ENCODE measurements at places on chromosomes 13 and 19. TPM values are rescaled to one million over a fixed set of nuclear protein-coding genes. Genes with fewer than 3 reads are reported as not detected.
A peak's percentile ranks its signal among the peaks of the same experiment; 100 is the strongest.

Gene LGALS7B
- not detected for total RNA-seq

Gene RNF225
- 0.35 TPM for total RNA-seq

Gene INSL3
- 6.8 TPM for total RNA-seq

Gene GPR183
- 45.1 TPM for total RNA-seq

Gene EBI3
- 0.27 TPM for total RNA-seq

Gene ADGRE2
- 0.42 TPM for total RNA-seq

Gene KIR3DL1
- total RNA-seq, result not detected

GRCh38 chr13:20105161-20105689 is 55.6 kb downstream of the GJA3 start:
- DNase-seq, result no peak

DNA sequence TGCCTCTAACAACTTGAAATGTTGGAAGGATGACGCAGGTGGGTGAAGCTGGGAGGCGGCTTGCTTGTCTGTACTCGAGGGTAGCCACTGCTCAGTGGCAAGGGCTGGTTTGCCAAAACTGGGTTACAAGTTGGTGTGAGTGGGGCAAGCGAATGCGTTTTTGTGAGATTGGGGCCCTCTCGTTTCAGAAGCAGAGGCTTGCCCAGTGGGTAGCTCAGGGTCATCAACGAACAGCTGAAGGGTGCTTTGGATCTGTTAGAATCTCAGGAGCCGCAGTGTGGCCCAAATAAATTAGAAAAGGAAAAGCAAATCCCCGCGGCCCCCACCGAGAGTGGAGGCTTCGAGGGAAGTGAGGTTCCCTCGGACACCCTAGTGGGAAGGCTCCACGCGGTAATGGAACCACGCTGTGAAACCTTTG is 7.3 kb downstream of the ATP4B start:
- no peak for DNase-seq

- DNase-seq, result no peak
Observed at GRCh38 chr13:92137520-92137919, 739.1 kb downstream of the GPC5 start.

GRCh38 chr13:33678906-33679657 is 138.9 kb upstream of the RFC3 start:
- peak; percentile 45 for DNase-seq

- no peak for DNase-seq
Observed at GRCh38 chr13:30587231-30587630, 30.5 kb upstream of the USPL1 start.

DNA sequence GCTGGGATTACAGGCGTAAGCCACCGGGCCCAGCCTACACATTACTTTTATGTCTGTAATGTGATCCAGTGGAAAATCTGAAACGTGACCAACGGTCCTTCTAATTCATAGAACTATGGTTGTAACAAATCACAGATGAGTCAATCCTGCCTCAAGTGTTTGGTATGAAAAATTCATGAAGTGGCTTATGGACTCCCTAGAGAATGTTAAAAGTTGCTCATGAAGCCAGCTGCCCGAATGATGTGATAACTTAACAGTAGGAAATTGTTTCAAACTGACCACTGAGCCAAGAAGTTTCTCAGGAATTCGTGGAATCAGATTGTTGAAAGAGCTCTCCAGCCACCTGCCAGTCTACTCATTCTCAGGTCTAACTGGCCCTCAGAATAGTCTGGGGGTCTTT is 59.4 kb upstream of the FARP1 start:
- no peak for DNase-seq

DNA sequence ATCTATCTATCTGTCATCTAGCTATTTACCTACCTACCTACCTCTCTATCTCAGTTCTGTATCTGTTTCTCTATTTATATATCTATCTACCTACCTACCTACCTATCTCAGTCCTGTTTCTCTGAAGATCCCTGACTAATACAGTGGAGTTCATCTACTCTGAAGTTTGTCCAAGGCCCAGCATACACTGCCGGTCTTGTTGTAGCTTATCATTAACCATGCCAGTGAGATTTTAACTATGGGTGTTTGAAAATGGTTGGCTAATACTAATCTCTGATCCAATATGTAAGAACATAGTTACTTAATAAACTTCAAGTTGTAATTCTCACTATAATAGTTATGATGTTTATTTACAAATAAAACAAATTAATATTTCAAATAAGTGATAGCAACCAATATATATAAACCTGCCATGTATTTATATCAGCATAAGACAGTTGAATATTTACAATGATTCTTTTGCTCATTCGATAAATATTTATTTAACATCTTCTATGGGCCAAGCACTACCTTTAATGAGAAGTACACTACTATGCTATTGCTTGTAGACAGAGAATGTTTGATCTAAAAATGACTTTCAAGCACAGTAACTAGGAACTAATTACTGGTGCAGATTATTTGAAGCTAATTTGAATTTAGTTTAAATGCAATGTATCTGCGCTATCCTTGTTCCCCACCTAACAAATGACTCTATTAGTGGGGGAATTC is 242.1 kb downstream of the KLF5 start:
- no peak for DNase-seq

DNA sequence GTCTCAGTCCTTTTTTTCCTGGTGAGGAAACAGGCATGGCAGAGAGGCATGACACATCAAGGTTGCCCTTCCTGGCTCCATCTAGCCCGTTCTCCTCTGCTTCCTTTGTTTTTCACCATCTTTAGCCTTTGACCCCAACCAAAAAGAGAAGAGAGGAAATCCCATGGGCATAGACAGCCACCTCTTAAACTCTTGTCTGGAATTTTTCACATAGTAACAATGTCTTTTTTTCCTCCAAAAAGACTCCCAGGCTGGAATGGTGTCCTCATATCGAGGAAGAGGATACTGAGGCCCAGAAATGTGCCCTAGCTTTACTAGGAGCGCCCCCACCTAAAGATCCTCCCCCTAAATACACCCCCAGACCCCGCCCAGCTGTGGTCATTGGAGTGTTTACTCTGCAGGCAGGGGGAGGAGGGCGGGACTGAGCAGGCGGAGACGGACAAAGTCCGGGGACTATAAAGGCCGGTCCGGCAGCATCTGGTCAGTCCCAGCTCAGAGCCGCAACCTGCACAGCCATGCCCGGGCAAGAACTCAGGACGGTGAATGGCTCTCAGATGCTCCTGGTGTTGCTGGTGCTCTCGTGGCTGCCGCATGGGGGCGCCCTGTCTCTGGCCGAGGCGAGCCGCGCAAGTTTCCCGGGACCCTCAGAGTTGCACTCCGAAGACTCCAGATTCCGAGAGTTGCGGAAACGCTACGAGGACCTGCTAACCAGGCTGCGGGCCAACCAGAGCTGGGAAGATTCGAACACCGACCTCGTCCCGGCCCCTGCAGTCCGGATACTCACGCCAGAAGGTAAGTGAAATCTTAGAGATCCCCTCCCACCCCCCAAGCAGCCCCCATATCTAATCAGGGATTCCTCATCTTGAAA is at the start of gene GDF15:
GDF15 (plus strand) TSS at position 484 of the 868 bp plus-strand sequence; CDS start at position 516, 32 bp downstream.
- peak; percentile 21 for DNase-seq

DNA sequence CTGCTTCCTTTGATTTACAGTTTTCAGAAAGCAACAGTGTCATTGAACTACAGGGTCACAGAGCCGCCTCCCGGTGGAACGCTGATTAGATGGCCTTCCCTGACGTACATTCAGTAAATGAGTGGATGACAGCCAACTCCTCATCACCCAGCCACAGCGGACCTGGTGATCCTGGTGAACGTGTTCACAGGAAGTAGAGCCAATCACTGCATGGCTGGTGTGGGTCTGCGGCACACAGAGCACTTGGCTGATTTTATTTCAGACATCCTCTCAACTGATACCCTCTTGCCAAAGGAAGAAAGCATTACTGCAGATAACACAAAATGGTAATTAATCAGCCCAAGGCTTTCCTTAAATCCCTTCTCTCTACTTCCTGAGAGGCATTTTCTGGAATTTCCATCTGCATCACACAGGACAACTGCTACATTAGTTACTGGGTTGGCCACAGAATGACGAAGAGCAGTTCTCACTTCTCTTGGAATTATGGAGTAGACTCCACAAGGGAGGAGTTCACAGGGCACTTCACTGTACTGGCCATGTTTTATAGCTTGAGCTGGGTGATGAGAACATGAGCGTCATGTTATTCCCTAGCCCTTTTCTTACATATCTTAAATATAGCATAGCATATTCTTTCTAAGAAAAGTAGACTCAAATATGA is 84.0 kb upstream of the SLC7A1 start:
- DNase-seq, result no peak

DNA sequence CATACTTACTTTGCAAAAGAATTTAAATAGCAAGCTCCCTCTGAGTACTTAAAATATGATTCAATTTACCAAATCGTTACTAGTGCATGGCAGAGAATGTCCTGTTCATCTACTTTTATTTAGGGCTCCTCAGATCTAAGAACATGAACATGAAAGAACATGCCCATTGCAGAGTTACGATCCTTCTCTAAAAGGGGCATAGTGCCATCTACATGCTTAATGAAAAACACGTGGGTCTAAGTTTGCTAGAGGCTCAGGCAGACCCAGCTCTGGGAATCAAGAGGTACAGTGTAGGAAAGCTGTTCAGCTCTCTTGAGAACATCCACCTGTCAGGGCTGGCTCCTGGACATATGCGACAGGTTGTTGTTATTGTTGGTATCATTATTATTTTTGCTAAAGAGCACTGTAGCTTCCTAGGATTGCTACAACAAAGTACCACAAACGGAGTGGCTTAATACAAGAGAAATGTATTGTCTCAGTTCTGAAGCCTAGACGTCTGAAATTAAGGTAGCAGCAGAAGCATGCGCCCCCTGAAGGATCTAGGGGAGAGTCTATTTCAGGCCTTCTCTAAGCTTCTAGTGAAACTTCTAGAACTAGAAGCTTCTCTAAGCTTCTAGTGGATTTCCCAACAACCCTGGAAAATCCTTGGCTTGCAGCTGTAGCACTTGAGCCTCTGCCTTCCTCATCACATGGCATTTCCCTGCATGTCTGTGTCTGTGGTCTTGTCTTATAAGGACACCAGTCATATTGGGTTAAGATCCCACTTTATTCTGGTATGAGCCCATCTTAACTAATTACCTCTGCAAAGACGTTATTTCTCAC is 133.9 kb downstream of the DCT start:
- DNase-seq, result peak; percentile 12

DNA sequence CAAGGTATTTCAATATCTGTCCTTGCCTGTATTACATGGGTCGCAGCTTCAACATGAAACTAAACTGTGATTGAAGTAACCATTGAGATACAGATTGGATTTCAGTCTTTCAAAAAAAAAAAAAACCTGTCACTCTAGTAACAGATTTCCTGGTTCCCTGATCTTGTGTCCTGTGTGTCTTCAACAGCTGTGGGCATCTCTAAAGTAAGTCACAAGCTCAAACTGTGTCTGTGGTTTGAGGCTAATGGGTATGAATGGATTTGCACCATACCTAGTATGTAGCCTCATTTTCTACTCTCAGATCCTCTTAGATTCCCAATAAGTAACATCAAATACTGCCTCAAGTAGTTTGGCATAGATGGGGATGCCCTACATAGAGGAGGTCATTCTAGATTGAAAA is 300.1 kb downstream of the COG6 start:
- no peak for DNase-seq

- DNase-seq, result no peak
Observed at GRCh38 chr13:99416411-99417121, 84.7 kb upstream of the TM9SF2 start.

DNA sequence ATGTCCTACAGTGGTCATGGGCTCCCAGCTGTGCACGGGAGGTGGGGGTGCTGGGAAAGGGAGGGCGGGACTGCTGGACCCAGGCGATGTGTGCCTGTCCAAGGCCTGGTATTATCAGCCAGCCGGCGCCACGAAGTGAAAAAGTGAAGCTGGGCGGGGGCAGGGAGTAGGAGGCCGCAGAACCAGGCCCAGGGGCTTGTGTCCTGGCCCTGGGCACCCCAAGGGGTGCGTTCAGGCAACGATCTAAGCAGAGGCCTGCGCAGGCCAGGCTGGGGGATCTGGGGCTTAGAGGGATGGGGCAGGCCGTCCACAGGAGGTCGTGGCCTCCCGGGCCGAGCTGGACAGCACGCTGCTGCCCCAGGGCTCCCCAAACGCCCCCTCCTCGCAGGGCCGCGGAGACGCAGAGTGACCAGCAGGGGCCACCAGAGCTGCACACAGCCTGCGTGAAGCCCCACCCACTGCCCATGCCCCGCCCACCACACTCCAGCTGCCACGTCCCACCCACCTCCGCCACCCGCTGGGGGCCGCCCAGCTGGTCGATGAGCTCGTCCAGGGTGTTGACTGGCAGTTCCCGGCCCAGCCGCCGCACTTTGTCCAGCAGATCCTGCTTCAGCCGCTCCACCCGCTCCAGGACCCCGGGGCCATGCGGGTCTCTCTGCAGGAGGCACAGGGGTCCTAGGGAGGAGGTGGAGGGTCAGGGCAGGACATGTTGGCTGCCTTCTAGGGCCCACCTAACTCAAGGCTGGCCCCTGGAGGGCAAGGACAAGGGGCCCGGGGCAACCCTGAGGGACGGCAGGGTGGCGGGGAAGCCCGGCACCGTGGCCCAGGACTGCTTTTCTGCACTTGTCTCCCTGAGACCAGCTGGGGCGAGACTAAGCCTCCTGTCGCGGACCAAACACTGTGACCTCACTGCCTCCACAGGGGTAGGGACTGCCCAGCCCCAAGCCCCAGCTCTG is 9.5 kb downstream of the GPX4 start:
- DNase-seq, result peak; percentile 87

DNA sequence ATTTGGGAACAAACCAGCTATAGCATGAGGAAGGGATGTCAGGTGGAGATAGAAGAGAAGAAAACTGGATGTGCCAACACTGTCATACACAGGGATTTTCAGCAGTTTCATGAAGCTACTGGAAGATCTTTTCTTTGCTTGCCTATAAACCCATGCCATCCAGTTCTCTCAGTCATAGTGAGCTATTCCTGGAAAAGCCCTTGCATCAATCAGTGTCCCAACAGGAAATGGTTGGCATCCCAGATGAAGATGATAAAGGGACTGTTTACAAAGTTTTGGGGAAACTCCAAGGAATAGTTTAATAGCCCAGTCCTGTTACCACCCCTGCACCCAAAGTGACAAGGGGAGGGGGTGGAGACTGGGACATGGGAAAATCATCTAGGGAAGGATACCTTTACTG is 58.5 kb upstream of the ARGLU1 start:
- no peak for DNase-seq

- DNase-seq, result no peak
Observed at GRCh38 chr13:90008707-90009149, 1338.8 kb upstream of the MIR17HG start.
